Kidney tubule cell (primary cell): ENCODE measurements at places on chromosomes 4 and X.

DNA sequence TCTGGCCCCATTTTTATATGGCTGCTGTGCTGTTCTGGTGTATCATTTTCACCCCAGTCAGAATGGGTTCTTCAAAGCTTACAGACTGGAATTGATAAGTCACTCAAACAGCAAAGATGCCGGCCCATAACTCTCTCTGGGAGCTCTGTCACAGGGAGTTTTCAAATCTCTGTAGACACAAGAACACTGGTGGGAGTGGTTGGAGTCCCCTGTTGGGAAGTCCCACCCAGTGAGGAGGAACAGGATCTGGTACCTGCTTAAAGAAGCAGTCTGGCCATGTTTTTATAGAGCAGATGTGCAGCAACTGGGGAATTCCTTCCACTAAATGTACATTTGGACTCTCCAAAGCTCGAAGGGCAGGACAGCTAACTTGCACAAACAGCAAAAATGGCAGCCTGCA lies 69.3 kb upstream of the UGT2B7 start:
- DNase-seq = no peak

- DNase-seq = peak; percentile 55
Observed at GRCh38 chrX:48493890-48494364, 14.9 kb upstream of the PORCN start.

GRCh38 chr4:153465615-153466080 lies 512 bp upstream of the TMEM131L start:
- DNase-seq = peak; percentile 63

DNA sequence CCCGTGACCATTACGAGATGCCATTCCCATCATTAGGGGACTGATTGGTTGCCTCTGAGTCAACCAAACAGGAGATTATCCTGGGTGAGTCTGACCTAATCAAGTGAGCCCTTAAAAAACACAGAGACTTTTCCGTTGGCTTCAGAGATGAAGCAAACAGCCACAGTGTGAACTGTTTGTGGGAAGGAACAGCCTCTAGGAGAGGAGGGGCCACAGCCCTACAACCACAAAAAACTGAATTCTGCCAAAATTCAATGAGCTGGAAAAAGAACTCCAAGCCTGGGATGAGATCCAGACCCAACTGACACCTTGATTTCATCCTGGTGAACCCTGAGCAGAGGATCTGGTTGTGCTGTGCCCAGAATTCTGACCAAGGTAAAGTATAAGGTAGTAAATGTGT lies 31.3 kb upstream of the TBL1X start:
- DNase-seq = peak; percentile 35

DNA sequence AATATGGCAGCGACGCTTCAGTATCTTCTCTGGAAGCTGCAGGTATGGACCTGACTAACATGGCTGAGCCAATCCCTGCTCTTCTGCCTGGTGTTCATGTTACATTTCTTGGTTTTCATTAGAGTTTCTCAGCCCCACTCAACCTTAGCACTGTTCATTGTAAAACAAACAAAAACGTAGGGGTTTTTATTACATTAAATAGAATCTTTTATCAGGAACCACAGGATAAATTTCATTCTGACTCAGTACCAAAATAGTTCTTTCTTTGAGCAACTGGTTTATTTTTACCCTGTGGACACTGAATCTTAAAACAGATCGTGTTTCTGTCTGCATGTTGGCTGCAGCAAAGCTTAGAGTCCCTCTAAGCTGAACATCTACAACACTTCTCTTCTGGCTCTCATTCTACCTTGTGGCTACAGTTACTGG lies 27.1 kb downstream of the FHIP1A start:
- DNase-seq = no peak

DNA sequence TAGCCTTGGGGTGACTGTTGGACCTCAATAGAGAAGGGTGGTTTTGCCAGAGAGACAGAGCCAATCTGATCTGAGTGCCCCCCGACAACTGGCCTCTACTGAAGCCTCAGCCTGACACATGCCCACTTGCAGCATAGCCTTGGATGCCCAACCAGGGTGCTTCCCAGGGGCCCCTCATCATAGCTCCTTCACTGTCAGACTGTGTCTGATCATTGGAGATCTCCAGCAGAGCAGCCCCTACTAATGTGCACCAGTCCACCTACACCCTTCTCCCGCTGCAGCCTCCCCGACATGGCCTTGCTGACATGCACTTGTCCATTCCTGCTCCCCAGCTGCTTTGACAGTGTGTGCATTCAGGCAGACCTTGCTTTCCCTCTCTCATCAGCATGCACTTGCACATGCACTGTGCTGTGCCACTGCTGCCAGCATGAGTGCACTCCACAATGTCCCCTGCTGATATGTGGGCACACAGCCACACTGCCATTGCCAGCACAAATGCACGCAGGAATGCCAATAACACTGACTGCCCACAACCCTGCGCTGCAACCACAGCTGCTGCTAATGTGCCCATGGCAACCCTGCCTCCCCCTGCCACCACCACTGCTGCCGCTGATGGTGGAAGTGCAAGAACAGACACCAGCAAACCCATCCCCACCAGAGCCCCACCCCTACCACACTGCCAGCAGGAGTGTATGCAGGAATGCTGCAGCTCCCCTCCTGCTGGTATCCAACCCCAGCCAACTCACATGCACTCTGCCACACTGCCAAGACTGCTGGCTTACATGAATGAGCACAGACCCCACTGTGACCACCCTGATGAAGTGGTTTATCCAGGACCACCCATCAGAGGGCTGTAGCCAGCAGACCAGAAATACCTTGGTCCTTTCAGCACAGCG lies 68.1 kb upstream of the ZMAT1 start:
- DNase-seq = no peak

- no peak for DNase-seq
Observed at GRCh38 chrX:23557070-23557469, 110.2 kb upstream of the PRDX4 start.

DNA sequence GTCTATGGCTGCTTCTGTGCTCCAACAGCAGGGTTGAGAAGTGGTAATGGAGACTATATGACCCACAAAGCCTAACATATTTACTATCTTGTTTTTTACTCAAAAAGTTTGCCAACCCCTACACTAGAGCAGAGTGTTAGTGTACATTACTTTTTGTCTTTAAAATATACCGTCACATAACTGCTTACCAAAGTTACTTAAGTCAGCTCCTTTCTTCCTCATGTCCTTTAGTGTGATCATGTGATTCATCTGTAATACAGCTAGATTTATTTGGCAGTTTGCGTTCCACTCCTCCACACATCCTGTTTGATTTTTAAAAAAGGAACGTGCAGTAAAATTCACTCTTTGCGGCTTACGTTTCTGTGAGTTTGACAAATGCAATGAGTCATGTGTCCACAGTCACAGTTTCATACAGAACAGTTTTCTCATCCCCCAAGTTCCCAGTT lies 162.4 kb upstream of the GPRIN3 start:
- DNase-seq = peak; percentile 87

GRCh38 chrX:130060122-130061069 lies 49.9 kb downstream of the ELF4 start:
- DNase-seq = peak; percentile 71

- DNase-seq = no peak
Observed at GRCh38 chr4:110621328-110621812, 1.5 kb downstream of the PITX2 start.

GRCh38 chr4:42570221-42570620 lies 86.7 kb downstream of the ATP8A1 start:
- no peak for DNase-seq
